ENCODE measurements at places on chromosomes 6 and 20. TPM values are rescaled to one million over a fixed set of nuclear protein-coding genes. Genes with fewer than 3 reads are reported as not detected.

Gene TGM2
- total RNA-seq: 33.8 TPM

Gene SLCO4A1
- total RNA-seq: 4.4 TPM

Gene PGC
- not detected for total RNA-seq

Gene CLPSL1
- total RNA-seq: not detected

Gene ARHGAP40
- not detected for total RNA-seq

Gene NKX2-4
- total RNA-seq: not detected

Gene MRAP2
- total RNA-seq: 1.8 TPM
